Endothelial cell of umbilical vein (primary cell): ENCODE measurements at places on chromosomes 2 and 18. TPM values are rescaled to one million over a fixed set of nuclear protein-coding genes. Genes with fewer than 3 reads are reported as not detected.

DNA sequence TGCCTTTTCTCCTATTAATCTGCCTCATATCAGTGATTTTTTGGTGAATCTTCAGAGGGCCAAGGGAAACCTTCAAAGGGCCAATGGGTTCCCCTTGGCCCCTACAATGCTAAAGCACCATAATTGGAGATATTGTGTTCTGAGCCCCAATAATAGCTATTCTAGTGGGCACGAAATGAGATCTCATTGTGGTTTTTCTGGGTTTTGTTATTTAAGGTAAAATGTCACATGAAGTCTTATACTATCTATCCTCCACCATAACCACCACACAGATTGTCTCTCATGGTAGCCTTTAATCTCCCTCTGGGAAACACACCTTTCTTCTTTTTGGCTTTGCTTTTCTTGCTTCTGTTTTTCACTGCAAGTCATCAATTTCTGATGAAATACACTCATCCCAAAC, 152.8 kb downstream of the B3GNT2 start:
- H3K4me1 ChIP-seq = no peaks in the 10 kb centered on the region
- no peak overlapping the region for H3K4me3 ChIP-seq
- DNase-seq = no peak
- H3K27me3 ChIP-seq = no peaks in the 10 kb centered on the region

SKOR2 gene
- not detected in 2 replicates for total RNA-seq

DNA sequence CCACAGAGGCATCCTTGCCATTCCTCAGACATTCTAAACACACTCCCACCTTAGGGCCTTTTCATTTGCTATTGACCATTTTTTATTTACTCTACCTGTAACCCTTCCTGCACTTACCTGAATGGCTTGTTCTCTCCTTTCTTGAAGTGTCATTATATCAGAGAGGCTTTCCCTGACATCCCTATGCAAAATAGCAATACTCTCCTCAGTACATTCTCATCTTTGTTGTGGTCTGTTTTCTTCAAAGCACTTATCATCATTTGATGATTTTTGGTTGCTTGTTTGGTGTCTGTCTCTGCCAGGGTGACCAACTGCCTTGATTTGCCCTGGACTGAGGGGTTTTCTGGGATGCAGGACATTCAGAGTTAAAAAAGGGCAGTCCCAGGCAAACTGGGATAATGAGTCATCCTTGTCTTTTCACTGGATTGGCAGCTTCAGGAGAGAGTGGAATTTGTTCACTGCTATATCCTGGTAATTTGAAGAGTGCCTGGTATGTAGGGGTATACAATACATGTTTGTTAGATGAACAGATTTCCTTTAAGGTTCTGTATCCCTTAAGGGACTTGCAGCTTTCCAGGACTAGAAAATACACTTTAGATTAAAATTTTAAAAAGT, 102.4 kb downstream of the BABAM2 start:
- peak; percentile 54 for DNase-seq
- no peak overlapping the region for H3K4me3 ChIP-seq
- no peak overlapping the region for H3K27ac ChIP-seq
- no peaks in the 10 kb centered on the region for H3K36me3 ChIP-seq
- peaks cover 19% of the 10 kb centered on the region for H3K4me1 ChIP-seq
- H3K27me3 ChIP-seq = no peaks in the 10 kb centered on the region

GRCh38 chr2:196638765-196639164, 750 bp upstream of the CCDC150 start:
- no peaks in the 10 kb centered on the region for H3K27me3 ChIP-seq
- no peak overlapping the region for H3K27ac ChIP-seq
- no peak for DNase-seq
- H3K36me3 ChIP-seq = no peaks in the 10 kb centered on the region

DNA sequence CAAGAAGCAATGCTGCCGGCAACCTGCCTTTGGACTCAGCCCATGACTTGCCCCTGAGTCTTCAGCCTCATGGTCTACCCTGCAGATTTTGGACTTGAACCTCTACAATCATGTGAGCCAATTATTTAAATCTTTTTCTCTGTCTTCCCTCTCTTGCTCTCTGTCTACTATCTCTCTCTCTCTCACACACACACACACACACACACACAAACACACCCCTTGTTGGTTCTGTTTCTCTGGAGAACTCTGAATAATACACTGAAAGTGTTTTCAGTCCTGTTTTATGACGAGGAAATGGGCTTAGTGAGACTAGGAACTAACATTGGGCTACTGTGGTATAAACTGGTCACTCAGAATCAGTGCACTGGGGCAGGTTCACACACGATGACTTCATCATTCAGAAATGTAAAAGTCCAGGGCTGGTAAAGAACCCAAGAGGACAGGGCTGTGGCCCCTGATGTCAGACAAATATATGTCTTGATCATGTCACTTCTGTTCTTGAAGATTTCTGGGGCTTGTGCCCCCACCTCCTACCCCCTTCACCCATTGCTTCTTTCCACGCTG, 266.1 kb upstream of the SIX2 start:
- no peaks in the 10 kb centered on the region for H3K27me3 ChIP-seq
- DNase-seq = peak; percentile 70
- peak overlapping the region; percentile 34 for H3K27ac ChIP-seq
- H3K36me3 ChIP-seq = no peaks in the 10 kb centered on the region
- no peak overlapping the region for H3K4me3 ChIP-seq

GRCh38 chr2:38750011-38750890, 910 bp downstream of the SRSF7 start:
- no peaks in the 10 kb centered on the region for H3K27me3 ChIP-seq
- H3K4me1 ChIP-seq = peaks cover 36% of the 10 kb centered on the region
- H3K27ac ChIP-seq = peak overlapping the region; percentile 85
- peak; percentile 40 for DNase-seq

DNA sequence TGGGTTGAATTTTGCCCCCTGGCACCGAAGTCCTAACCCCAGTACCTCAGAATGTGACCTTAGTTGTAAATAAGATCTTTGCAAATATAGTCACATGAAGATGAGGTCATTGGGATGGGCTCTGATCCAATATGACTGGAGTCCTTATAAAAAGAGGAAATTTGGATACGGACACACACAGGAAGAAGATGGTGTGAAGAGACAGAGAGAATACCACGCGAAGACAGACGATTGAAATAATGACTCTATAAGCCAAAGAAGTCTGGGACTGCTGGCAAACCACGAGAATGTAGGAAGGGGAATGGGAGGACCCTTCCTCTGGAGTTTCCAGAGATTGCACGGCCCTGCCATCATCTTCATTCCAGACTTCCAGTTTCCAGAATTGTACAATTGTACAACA, 98.6 kb downstream of the CPO start:
- DNase-seq = no peak
- H3K4me1 ChIP-seq = peaks cover 9% of the 10 kb centered on the region

GRCh38 chr18:63965716-63966330, 4.1 kb upstream of the SERPINB8 start:
- no peak for DNase-seq
- H3K36me3 ChIP-seq = no peaks in the 10 kb centered on the region
- peaks cover 6% of the 10 kb centered on the region for H3K27me3 ChIP-seq

INHA gene
- not detected in 2 replicates for total RNA-seq

DNA sequence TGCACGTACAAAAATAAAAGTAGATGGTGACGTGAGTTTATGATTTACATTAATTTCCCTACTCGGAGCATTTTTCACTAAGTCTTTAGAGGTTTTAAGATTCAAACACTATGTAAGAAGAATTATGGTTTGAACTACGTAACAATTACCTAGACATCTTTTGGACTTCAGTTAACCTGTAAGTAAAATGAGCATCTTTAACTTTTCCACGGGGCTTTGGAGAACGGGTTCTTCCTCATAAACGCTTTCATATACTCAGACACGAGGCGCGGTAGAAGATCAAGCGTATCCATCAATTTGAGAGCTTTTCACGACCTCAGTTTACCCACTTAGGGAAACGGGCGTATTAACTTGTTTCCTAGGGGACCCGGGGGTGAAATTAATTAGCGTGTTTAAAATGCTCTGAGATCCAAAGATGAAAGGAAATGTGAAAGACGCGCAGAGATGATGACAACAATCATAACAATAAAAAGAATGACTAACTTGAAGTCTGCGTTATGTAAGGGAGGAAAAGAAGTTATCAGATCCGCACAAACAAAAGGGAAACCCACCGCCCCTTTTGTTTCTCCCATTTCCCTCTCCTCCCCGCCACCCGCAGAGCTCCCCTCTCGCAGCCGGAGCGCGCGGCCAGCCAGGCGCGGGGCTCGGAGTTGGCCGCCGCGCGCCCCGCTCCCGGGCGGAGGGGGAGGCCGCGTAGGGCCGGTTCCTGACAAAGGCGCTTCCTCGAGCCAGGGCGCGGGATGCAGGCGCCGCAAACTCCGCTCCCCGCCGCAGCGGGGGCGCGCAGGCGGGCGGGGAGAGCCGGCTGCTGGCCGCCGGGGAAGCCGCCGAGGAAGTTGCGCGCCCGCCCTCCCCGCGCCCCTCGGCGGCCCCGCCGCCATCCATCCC, 807 bp downstream of the PELI1 start:
- H3K4me3 ChIP-seq = peak overlapping the region; percentile 70
- peaks cover 18% of the 10 kb centered on the region for H3K4me1 ChIP-seq
- H3K27me3 ChIP-seq = peaks cover 4% of the 10 kb centered on the region
- DNase-seq = peak; percentile 66

DNA sequence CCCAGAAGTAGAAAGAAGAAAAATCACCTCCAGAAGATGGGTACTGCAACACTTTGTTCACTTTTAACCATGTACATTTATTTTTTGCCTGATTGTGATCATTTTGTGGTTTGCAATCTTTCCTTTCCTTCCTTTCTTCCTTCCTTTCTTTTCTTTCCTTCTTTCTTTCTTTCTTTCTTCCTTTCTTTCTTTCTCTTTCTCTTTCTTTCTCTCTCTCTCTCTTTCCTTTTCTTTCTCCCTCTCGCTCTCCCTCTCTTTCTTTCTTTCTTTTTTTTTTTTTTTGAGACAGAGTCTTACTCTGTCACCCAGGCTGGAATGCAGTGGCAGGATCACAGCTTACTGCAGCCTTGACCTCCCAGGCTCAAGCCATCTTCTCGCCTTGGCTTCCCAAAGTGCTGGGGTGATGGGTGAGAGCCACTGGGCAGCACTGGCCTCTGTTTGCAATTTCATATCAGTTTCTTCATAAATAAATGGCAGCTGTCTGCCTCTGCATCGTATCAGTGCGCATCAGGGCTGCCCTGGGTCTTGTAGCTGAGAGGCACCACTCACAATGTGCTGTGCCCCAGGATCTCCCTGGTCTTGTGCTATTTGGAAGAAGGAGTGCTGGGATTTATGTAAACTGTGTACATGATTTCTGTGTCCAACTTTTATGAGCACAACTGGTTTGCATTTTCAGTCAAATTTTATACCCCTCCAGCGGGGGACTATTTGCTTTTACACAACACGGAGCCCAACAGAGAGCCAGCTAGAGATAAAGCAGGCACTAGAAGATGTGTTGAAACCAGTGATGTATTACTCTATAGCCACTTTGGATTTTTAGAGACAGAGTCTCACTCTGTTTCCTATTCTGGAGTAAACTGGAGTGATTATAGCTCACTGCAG, 6.9 kb upstream of the LIMS2 start:
- no peak for DNase-seq
- H3K36me3 ChIP-seq = no peaks in the 10 kb centered on the region
- no peak overlapping the region for H3K27ac ChIP-seq
- H3K27me3 ChIP-seq = no peaks in the 10 kb centered on the region
- H3K4me1 ChIP-seq = peaks cover 12% of the 10 kb centered on the region
- H3K4me3 ChIP-seq = no peak overlapping the region

LINC00305 gene
- not detected in 2 replicates for total RNA-seq

GRCh38 chr2:207227062-207227748, 61.5 kb upstream of the KLF7 start:
- no peaks in the 10 kb centered on the region for H3K27me3 ChIP-seq
- H3K36me3 ChIP-seq = no peaks in the 10 kb centered on the region
- H3K4me3 ChIP-seq = no peak overlapping the region
